Esophagus mucosa (tissue), 1 donor: ENCODE measurements at places on chromosomes 3 and 15. TPM values are rescaled to one million over a fixed set of nuclear protein-coding genes. Genes with fewer than 3 reads are reported as not detected.

- ATAC-seq, result no peak
Observed at GRCh38 chr3:3209057-3209456, 29.6 kb upstream of the CRBN start.

- ATAC-seq, result peak; percentile 89
Observed at GRCh38 chr3:169085827-169086226, 577.7 kb downstream of the MECOM start.

DNA sequence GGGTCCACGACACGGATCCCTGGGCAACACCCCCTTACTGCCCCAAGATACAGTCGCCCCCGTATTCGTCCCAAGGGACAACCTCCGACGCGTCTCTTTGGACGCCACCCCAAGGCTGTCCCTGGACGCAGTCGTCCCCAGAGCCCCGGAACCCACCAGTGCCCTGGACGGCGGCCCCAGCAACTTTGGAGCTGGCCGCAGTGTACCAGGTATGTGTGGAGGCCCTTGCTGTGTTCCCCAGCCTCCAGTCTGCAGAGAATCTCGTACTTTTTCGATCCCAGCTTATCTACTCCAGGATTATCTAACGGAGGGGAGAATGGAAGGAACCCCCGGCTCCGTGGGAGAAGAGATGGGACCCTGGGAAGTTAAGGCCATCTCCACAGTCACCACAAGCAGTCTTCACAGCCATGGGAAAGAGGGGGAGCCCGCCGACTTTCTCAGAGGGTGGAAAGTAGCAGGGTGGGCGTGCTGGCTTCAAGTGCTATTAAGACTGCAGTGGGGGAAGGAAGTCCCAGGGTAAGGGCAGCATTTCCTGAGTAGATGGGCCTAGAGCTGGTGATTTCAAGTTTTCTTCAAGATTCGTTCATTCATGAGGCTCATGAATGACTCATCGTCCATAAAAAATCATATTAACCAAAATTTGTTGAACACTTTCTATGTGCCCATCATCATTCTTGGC is 1.1 kb downstream of the MESP2 start:
- no peak for ATAC-seq

DNA sequence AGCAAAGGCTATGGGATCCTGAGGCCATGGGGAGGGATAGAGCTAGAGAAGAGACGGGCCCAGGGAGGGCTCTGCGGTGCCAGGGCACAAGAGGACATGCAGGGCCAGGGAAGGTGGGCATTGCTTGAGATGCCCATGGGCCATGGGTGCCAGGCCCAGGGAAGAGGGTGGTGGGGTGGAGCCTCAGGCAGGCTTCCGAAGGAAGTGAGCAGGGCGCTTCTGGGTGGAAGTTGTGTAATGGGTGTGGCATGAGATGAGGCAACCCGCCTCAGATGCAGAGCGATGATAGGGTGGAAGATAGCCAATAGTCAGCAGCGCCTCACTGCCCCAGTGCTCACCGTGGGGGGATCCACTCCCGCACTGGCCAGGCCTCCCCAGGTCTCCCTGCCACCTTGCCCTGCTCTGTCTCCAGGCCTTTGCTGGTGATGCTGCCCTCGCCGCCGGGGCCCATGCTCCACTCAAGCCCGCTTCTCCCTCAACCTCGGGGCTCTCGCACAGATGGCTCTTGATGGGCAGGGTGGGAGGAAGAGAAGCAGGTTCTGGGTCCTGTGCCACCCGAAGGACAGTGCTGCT is 51.4 kb downstream of the DNAJB8 start:
- ATAC-seq, result no peak

DNA sequence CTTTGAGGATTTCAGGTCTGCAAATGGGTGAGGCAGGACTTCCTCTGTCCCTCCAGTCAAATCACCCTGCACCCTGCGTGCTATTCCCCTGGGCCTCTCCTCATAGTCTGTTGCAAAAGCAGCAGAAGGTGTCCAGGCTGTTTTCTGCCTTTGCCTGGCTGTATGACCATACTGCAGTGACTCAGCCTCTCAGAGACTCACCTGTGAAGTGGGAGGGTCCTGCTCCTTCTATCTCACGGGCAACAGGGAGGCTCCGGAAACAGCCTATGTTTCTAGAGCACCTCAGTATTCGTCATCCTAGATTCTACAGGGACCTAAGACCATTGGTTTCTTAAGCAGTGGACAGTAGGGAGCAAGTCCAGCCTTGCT is 216.4 kb downstream of the TLE3 start:
- ATAC-seq, result peak; percentile 44

- ATAC-seq, result no peak
Observed at GRCh38 chr3:88312256-88312655, 162.5 kb downstream of the C3orf38 start.

GRCh38 chr15:101146118-101146702 is 105.6 kb downstream of the CHSY1 start:
- no peak for ATAC-seq

- ATAC-seq, result no peak
Observed at GRCh38 chr3:13378155-13378554, 42.0 kb downstream of the NUP210 start.

- no peak for ATAC-seq
Observed at GRCh38 chr3:111197485-111197884, 125.9 kb downstream of the NECTIN3 start.

DNA sequence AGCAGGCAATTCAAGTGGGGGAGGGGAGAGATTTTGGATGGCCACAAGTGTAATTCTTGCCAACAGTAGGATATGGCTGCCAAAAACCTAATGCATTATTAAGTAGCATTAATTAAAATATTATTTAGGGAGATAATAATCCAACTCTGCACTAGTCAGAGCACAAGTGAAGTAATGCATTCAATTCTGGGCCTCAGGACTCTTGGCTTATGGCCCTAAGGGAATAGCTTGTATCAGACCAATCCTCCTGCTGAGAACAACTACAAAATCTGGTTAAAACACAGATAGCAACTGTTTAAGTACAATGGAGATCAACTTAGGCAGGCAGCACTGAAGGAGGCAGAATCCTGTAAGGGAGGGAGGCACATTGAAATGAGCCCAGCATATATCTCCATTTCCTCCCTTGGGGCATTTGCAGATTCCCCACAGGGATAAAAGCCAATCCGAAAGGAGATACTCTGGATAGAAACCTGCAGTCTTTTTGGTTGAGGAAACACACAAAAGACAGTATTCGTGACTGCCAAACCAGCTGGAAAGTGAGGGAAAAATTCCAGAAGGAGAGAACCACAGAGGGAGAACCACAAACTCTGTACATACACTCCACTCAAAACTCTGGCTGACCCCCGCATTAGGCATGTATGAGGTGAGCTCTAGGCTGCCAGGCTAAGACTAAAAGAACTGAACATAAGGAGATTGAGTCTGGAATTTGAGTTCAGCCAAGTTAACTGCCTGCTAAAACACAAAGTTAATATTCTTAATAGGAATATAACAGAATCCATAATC is 57.4 kb downstream of the ETFA start:
- ATAC-seq, result no peak

DNA sequence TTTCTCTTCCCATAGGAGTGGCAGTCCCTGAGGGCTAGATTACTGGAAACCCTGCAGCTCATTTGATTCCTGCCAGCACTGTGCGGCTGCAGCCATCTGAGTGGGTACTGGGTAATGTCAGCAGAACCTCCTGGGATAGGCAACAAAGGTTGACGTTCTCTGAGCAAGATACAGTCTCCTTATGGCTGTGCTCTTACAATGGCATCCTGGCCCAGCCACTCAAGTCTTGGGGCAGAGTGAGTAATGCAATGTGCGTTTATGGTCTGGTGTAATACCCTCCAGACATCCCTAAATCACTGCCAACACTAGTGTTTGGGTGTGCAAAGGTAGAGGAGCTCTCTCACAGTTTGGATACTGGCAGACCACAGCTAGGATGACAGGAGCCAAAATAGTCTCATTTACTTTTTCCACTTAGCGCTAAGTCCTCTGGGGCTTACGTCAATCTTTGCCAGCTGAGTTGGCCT is 775.8 kb downstream of the ZNF385D start:
- no peak for ATAC-seq

GRCh38 chr3:127175272-127175671 is 17.7 kb upstream of the PRR23E start:
- ATAC-seq, result peak; percentile 53

DNA sequence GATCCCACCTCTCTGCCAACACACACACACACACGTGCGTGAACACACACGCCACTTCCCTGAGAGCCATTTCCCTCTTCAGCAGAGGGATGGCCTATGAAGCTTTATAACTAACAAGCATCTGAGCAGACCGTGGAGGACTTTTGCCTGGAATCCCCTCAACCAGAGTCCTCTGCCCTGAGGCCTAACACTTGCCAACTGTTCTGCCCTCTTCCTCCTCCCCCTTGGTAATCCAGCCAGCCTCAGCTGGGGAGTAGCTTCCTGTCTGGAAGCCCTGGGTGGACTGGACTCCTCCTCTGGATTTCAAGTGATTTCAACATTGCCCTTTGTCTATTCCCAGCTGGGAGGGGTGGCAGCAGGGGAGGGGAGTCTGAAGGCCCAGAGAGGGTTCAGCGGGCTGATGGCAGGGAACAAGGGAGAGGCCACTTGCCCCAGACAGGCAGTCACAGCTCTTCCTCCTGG is 68.4 kb upstream of the HACD2 start:
- peak; percentile 22 for ATAC-seq

GRCh38 chr3:44939581-44940036 is 36.4 kb downstream of the ZDHHC3 start:
- ATAC-seq, result no peak

DNA sequence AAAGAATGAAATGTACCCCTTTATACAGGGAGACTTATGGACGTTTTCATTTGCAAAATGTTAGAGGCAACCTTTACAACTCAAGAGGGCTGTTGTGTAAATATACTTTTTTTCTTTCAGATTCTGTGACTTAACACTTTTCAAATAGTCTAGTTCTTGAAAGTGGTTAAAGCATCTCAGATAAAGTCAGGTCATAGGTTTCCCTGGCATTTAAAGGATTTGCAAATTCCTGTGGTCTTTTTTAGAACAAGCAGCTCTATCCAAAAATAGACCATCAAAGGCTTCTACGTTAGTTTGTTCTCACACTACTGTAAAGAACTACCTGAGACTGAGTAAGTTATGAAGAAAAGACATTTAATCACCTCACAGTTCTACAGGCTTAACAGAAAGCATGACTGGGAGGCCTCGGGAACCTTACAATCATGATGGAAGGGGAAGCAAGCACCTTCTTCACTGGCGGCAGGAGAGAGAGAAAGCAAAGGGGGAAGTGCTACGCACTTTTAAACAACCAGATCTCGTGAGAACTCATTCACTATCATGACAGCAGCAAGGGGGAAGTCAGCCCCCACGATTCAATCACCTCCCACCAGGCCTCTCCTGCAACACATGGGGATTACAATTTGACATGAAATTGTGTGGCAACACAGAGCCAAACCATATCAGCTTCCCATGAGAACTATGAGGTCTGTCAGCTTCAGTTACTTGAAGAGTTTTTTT is 23.3 kb upstream of the GABRR3 start:
- ATAC-seq, result no peak

GRCh38 chr3:129695230-129695629 is 88.8 kb upstream of the PLXND1 start:
- peak; percentile 57 for ATAC-seq

DNA sequence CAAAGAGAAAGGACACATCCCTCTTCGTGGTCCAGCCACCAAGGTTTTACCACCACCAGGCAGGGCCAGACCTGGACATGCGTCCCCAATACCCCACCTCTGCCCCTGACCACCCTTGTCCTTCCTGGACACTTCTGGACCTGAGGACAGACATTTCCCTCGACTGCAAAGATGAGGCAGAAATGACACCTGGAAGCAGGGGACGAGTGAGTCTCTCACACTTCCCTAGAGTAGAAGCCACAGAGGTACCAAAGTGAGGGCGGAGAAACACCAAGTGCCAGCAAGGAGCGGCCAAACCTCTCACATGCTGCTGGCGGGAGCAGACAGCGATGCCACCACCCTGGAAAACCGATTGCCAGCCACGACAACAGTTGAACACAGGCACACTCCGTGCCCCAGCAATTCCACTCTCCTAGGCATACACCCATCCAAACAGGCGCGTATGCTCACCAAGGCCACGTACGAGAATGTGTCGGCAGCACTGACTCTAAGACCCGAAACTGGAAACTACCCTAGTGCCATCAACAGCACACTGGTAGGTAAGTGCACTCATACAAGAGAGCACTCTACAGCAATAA is 207.0 kb upstream of the NSMCE3 start:
- no peak for ATAC-seq

DNA sequence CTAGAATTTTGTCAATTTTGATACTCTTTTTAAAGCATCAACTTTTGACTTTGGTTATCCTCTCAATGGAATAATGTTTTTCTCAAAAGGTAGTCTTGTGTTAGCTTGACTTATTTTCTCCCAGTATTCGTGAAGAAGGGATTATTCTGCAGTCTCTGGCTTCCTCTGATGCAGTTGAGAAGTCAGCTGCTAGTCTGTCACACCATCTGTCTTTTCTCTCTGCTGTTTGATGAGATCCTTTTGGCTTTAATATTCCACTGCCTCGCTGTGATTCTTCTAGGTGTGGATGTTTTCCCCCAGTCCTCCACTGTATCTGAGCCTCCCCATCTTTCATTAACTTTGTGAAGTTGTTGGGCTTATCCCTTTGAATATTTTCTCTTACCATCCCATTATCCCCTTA is 141.0 kb downstream of the WDR72 start:
- ATAC-seq, result no peak

GRCh38 chr15:68427366-68427765 is 4.6 kb downstream of the ITGA11 start:
- no peak for ATAC-seq

DNA sequence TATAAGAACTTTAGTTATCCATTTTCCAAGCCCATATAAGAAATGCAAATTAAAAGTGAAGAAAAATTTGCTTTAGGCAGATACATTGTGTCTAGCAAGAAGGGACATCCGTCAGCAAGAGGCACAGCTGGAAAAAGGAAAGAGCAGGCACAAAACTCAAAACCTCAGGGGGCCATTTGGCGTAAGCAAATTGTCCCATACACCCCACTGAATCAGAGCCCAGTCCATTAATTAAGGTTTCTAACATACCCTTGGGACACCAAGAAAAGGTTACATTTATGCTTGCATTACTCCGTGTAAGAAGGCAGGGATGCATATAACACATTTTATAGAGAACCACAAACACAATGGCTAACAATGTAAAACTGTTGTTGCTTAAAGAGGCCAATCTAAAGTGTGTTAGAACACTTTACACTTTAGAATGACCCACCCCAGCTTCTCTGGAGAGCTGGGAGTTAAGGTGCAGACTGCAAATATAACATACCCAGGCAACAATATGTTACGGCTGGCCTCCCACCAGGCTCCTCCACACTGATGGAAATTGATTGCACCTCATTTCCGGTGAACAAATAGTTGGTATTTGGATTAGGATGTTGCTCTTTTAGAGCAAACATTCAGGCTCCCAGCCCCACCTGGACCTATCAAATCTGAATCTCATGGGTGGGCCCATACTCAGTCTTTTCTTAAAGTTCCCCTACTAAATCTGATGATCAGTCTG is 23.2 kb downstream of the SEMA5B start:
- no peak for ATAC-seq

GRCh38 chr3:140832883-140833282 is 108.8 kb upstream of the SLC25A36 start:
- ATAC-seq, result no peak

- ATAC-seq, result no peak
Observed at GRCh38 chr3:186814100-186814499, 7.8 kb upstream of the RFC4 start.

Gene OR5H6
- total RNA-seq, result not detected

Gene CSNK1G1
- total RNA-seq, result 17.3 TPM

Gene SERPINI1
- 1.3 TPM for total RNA-seq

Gene CELSR3
- 0.88 TPM for total RNA-seq

Gene DNAJB11
- 24.0 TPM for total RNA-seq

Gene PLSCR1
- total RNA-seq, result 60.1 TPM

Gene CPNE4
- 0.04 TPM for total RNA-seq

Gene RLBP1
- total RNA-seq, result not detected

Gene MFAP1
- total RNA-seq, result 15.1 TPM

Gene CYP1A1
- total RNA-seq, result not detected

Gene SLC28A2
- total RNA-seq, result not detected

Gene TMC3
- total RNA-seq, result not detected

Gene IGSF10
- total RNA-seq, result 0.20 TPM
